ENCODE measurements at places on chromosomes 4 and X.

DNA sequence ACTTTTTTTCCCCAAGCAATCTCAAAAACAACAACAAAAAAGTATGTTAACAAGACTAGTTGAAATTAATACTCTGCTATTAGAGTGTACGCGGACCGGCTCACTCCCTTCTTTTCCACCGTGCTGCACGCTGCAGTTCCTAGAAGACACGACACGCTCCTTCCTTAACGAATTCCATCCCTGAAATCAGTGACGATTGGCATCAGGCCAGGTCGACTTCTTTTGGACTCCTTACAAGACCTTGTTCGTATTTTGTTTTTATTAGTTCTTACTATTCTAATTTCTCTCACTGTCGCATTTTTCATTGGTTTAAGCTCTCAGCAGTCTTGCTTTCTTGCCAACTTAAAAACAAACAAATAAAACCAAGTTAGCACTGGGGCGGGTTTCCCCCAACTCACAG, 175.8 kb upstream of the PITX2 start:
- DNase-seq, result no peak

DNA sequence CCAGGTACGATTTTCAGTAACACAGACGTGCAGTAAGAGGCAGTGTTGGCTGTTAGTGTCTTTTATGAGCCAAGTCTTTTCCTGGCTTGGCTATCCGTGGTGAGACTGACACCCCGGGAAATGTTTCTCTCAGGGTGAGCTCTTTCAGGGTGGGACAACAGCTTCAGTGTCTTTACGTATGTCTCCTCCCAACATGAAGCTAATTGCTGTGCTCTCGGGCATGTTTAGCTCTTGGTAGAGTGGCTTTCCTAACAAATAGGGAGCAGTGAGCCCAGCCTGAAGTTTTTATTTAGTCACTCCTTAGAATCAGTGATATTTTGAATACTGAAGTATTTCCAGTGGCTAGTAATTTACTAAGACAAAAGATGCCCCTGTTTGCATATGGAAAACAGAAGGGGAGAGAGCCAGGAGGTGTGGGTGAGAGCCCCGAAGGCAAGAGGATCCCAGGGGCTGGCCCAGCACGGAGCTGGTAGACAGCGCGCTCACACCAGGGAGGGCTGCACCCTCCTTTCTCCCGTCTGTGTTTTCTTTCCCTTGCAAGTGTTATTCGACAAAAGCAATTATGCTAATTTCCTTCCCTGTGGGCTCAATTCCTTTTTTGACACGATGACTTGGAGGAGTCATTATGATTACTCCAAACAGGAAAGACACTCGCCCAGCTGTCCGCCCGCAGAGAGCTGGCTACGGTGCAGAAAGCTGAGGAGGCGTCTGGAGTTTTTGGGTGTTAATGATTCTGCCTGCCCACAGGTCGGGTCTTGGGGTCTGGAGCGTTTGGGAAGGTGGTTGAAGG, 47.7 kb downstream of the PDGFRA start:
- DNase-seq, result no peak

DNA sequence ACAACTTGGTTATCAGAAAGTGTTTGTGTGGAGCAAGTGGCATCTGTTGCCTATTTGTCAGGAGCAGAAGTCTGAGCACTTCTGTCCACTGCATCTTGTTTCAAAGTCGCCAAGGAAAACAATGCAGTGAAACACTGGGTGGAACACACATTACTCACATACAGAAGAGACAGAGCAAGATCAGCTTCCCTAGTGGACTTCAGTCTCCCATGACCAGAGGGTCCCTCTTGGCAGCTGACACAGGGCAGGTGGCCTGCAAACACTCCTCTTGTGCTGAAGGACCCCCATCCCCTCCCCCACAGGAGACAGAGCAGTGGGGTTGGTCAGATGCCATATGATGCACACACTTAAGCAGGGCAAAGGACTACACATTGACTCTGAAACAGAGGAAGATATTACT, 3.6 kb upstream of the BBS12 start:
- no peak for DNase-seq

DNA sequence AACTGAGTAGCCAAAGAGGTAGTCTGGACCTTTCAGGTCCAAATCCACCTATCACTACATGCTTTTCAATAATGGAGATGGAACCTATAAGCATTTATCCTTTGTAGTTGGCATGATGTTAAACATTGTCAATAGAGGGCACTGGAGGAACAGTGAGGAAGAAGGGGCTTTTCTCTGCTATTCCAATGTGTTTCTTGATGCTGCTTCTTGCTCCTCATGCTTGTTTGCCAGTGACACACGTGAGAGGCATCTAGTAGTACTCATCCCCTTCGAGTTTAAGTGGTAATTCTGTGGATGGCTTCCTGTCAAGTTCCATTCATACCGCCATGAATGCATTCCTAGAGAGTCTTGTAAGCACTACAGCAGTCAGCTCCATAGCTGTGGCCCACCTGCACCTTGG, 84.0 kb downstream of the NAA11 start:
- peak; percentile 44 for DNase-seq
